ENCODE measurements at places on chromosomes 11 and 22. TPM values are rescaled to one million over a fixed set of nuclear protein-coding genes. Genes with fewer than 3 reads are reported as not detected.

DNA sequence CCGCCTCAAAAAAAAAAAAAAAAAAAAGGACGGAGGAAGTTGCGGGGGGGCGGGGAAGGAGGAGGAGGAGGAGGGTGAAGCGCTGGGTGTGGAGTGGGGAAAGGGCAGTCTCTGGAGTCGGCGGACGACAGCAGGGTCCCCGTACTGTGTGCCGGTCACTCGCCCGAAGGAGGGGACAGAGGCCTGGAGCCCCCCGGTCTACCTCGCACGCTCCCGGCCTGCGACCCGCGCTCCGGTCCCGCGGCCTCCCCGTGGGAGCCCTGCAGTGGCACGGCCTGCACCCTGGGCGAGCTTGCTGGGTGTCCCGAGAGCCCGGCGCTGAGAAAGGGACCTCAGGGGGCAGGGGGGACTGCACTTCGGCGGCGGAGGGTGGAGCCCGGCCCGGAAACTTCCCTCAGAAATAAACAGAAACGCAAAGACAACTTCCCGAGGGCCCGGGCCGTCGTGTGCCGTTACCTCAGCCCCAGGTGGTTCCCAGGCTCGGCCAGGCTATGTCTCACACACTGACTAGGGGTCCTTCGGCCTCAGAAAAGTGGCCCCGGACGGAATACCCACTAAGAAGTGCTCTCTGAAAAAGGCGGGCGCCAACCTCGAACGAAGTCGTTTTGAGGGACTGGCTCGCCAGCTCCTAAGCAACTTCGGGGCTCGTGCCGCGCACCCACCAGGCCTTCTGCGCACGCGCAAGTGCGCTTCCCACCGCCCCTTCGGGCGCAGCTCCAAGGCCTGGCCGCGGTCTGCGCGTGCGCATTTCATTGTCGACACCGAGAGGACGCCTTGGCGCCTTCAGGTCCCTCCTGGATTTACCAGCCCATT lies at the start of gene MAJIN:
Gene MAJIN, minus strand, starts transcription at position 688 of the 813 bp plus-strand sequence. CDS start 12,703 bp downstream, outside the sequence.
- DNase-seq: peak; percentile 89

- DNase-seq: no peak
These were observed 9.3 kb downstream of the MIF start for GRCh38 chr22:23903328-23903971.

KRTAP5-9 gene
- total RNA-seq: not detected

- peak; percentile 50 for DNase-seq
These were observed 994 bp downstream of the TAGLN start for GRCh38 chr11:117199916-117200812.

ROM1 gene
- 2.2 TPM for total RNA-seq

ZNF214 gene
- total RNA-seq: 3.2 TPM

DNA sequence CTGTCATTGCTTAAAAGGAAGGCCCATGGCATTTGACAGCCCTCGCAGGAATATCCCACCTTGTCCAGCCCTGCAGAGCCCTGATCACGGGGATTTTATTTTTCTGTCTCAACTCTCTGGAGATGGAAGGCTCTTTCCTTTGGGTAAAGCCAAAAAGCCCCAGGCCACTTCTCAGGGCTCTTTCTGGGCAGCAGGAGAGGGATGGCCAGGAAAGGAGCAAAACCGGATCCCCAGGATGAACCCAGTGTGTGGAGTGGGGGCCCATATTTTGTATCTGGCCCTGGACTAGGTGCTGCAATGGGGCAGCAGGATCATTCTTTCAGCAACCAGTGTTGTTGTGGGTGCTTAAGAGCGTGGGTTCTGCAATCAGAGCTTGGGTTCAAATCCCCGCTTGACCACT lies 11.0 kb downstream of the CREB3L1 start:
- DNase-seq: no peak

DNA sequence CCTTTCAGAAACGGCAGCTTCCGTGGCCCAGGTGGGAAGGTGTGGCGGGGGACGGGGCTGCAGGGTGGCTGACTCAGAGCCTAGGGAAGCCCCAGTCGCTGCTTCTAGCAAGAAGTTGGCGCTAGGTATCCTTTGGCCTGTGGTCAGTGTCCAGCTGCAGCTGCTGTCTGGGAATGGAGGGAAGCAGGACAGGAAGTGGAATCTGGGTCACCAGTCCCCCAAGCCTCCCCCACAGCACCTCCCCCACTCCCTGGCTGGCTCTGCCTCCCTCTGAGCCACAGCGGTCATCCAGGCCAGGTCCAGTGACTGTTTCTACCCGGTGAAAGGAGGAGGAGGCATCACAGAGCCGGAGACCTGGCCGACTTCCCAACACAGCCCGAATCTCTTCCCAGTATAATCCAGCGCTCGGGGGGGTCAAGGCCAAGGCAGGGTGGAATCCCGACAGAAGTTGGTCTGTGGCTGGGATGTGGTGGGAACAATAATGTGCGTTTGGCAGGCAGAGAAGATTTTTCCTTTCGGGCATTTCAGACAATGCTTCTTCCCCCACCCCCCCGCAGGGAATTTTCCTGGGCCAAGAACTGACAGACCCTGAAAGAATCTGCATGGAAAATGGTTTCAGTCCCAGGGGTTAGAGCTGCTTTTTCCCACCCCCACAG lies 45.1 kb downstream of the C11orf96 start:
- no peak for DNase-seq

- DNase-seq: no peak
These were observed 34.0 kb downstream of the HIPK3 start for GRCh38 chr11:33291004-33291777.

DNA sequence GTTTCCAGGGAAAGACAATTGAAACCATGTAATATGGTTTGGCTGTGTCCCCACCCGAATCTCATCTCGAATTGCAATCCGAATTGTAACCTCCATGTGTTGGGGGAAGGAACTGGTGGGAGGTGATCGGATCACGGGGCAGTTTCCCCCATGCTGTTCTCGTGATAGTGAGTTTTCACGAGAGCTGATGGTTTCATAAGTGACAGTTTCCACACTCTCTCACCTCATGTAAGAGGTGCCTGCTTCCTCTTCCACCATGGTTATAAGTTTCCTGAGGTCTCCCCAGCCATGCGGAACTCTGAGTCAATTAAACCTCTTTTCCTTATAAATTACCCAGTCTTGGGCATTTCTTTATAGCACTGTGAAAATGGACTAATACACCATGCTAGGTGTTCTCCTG lies 148.3 kb upstream of the CADM1 start:
- DNase-seq: no peak

GRCh38 chr22:37059876-37060449 lies 8.4 kb downstream of the KCTD17 start:
- DNase-seq: no peak

DNA sequence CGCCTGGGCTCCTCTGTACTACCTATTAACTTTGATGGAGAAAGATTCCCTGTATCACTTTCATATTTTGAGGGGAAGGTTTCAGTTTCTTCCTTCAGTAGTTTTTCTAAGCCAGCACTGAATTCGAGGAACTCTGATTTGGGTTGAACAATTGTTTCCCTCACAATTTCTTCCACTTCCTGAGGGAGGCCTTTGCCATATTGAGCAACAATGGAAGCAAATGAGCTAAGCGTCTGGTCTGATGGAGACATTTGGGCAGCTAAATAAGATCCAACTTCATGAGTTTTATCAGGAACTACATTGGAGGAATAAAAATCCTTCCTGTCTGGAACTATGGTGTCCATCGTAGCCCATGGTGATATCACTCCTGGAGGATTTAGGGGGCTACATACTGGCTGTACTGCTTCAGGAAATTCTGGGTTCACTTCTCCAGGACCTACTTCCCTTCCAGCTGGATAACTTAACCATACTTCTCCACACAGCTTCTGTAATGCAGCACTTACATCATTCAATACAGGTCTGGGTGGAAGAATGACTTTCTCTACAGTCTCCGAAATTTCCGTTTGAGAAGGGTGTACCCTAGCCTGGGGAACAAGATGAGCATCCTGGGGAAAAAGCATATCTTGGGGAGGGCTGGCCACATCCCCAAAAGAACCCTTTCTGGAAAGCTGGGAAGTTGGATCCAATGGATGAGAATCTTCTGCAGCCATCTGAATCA lies 38.9 kb upstream of the CCDC89 start:
- no peak for DNase-seq

DNA sequence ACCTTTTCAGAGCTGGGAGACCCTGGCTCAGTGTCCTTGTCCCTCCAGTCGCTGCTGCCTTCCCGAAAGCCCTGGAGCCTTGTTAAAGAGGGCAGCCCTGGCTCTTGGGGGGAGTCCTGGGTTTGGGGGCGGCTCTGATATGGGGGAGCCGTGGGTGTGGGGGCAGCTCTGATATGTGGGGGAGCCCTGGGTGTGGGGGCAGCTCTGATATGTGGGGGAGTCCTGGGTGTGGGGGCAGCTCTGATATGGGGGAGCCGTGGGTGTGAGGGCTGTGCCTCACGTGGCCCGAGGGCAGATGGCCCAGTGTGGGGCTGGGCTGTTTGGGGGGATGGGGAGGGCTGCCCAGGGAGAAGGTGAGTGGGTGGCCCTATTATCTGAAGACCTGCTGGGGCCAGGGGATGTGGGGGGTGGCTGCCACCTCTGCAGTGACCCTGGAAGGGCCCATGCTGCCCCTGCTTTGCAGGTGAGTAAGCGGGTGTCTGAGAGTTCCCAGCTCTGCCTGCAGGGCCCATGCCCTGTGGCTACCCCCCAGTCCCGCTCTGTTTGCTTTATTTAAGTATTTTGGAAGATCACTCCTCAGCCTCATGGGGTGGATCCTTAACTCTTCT lies 30.9 kb upstream of the GRAMD4 start:
- DNase-seq: no peak

- DNase-seq: no peak
These were observed 131.2 kb downstream of the TTC17 start for GRCh38 chr11:43489869-43490465.

DNA sequence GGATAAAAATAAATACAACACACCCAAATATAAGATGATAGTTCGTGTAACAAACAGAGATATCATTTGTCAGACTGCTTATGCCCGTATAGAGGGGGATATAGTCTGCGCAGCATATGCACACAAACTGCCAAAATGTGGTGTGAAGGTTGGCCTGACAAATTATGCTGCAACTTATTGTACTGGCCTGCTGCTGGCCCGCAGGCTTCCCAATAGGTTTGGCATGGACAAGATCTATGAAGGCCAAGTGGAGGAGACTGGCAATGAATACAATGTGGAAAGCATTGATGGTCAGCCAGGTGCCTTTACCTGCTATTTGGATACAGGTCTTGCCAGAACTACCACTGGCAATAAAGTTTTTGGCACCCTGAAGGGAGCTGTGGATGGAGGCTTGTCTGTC lies 4.9 kb downstream of the IFT46 start:
- DNase-seq: no peak

- no peak for DNase-seq
These were observed 53.4 kb downstream of the NCAPD3 start for GRCh38 chr11:134170177-134170918.

- DNase-seq: no peak
These were observed 23.0 kb upstream of the GDPD4 start for GRCh38 chr11:77324508-77324907.

GRCh38 chr11:35305670-35306382 lies 113.5 kb downstream of the SLC1A2 start:
- peak; percentile 53 for DNase-seq

SCN4B gene
- total RNA-seq: 2.8 TPM

TBX10 gene
- not detected for total RNA-seq

DNA sequence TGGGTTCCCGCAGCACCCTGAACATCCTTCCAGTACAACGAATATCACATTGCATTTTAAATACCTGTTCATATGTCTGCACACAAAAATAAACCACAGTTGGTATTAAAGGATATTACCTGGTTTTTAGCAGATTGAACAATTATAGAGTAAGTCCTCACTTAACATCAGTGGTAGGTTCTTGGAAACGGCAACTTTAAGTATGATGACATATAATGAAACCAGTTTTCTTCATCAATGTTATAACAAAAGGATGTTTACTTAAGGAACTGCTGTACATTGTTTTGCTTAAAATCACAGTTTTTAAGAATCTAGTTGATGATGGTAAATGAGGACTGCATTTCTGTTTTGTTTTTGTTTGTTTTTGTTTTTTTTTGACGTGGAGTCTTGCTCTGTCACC lies 28.0 kb downstream of the TRIM66 start:
- DNase-seq: no peak

OR2AG1 gene
- not detected for total RNA-seq

GRCh38 chr11:129589190-129589860 lies 213.7 kb downstream of the BARX2 start:
- no peak for DNase-seq

GRCh38 chr11:121591405-121592033 lies 138.8 kb upstream of the SORL1-AS1 start:
- DNase-seq: peak; percentile 81

C11orf87 gene
- total RNA-seq: 0.29 TPM

All from H1 (cell line).